ENCODE measurements at places on chromosomes 6 and 20.

DNA sequence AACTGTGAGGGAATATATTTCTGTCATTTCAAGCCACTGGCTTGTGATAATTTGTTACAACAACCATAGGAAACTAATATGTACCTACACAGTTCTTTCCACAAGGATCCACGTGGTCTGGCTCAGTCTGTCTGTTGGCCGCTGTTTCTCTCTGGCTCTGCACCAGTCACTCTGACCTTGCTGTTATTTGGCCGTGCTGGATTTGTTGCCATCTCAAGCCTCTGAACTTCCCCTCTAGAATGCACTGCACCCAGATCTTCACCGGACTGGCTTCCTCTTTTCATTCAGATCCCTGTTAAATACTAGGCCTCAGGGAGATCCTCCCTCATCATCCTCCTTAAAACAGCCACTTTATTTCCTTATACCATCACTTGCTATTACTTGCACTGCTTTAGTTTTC, 446.8 kb downstream of the TFAP2B start:
- DNase-seq = no peak

- no peak for DNase-seq
Measured at GRCh38 chr20:18748987-18749386, 64.6 kb upstream of the SCP2D1 start.

DNA sequence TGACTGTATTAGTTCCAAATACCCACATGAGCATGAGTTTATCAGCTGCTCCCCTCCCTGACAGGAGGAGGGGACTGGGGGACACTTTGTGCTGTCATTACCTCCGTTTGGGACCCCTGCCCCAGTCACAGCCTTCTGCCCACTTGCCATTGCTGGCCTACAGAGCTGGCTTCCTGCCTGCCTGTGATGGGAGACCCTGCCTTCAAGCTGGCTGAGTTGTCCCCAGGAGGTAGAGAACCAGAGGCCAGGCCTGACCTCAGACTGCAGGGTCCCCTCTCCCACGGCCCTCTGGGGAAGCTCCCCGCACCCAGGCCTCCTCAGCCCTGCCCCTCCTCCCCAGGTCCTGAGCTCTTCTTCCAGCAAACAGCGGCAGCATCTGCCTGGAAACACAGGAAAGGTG, 105.5 kb downstream of the JPH2 start:
- no peak for DNase-seq

DNA sequence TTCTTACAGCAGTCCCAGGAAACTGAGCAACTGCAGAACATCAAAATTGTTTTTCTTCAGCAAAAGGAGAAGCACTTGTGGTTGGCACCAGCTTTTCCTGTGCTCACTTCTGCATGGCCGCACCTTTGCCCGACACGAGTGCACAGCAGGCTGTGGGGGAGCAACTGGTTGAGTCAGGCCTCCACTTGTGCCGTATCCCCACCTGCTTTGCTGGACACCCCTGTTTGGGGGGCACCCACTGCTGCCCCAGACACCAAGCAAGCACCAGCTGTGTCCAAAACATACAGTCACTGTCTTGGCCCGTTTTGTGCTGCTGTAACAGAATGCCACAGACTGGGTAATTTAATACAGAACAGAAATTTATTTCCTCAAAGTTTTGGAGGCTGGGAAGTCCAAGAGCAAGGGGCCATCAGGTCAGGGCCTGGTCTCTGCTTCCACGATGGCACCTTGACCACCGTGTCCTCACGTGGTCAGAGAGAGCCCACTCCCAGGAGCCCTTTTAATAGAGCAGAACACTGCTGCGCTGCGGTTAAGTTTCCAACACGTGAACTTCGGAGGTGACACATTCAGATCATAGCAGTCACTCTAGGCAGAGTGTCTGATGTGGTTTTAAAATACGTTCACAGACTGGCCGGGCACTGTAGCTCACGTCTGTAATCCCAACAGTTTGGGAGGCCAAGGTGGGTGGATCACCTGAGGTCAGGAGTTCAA, 8.7 kb upstream of the GMEB2 start:
- DNase-seq = no peak

GRCh38 chr20:38806855-38807655, 1.6 kb downstream of the PPP1R16B start:
- no peak for DNase-seq

DNA sequence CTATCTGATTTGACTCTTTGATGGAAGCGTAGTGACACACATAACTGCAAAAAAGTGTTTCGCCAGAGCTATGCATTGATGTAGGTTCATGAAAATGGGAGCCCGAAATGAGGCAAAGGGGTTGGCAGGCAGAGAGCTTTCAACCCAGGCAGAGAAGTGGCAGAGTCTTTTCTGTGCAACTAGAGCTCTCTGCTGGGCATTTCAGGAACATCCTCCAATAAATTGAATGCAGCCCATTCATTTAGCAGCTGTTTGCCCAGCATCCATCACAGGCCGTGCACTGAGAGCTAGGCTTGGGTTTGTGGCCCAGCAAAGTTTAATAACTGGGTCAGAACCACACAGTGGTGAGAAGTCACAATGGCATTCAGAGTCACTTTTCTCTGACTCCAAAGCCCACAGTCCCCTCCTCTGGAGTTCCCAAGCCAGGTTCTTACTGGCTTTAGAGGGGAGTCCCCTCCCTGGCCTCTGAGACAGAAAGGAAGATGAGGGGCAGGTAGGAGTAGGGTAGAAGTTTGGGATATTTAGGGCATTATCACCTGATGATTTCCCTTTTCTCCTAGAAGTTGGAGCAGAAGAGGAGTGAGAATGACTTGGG, 31.8 kb upstream of the ELMO2 start:
- DNase-seq = peak; percentile 66

DNA sequence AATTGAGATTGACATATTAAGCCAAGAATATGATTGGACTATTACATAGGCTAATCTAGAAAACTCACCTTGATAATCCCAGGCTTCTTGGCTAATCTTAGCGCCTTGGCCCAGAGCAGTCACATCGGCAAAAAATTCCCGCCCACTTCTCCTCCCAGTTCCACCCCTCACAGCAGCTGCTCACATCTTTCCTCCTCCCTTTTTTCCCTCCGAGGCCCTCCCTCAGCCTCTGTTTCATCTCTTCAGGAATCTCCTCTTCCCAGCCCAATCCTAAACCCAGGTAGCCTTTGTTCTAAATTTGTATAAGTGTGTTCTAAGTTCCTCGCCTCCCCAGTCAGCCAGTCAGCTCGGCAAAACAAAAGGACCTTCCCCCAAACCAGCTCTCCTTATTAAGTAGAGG, 184.3 kb downstream of the PRKN start:
- DNase-seq = no peak

GRCh38 chr6:52254731-52255378, 10.6 kb upstream of the IL17F start:
- DNase-seq = no peak

DNA sequence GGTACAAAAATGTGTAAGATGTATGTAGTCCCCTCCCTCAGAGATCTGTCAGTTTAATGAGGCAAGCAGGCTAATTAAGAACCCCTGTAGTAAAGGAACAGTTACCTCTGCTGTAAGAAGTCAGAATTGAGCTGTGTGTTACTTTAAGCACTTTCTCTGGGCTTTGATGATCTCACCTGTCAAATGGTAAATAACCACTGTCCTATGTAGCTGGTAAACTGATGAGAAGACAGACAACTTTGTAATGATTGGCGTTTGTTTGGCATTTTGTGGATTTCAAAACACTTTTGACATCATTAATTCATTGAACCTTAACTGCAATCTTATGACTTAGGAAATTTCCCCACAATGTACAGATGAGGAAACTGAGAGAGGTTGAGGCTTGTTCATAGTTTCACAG, 55.7 kb downstream of the RALY start:
- DNase-seq = no peak

DNA sequence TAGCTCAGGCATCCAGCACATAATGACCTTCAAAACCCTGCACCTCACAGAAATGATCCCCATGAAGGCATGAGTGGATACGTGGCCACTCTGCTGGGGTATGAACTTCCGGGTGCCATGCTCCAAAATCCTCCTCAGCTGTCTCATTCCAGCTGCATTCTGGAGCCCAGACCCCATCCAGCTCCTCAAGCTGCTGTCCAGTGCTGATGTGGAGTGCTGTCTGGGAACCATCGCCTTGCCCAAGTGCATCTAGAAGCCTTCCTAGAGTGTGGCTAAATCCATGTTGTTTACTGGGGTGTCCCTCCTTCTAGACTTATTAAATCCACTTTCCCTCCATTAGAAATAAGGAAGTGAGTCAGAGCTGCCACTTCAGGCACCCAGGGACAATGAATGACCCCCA, 130.8 kb upstream of the PTPRT start:
- no peak for DNase-seq

DNA sequence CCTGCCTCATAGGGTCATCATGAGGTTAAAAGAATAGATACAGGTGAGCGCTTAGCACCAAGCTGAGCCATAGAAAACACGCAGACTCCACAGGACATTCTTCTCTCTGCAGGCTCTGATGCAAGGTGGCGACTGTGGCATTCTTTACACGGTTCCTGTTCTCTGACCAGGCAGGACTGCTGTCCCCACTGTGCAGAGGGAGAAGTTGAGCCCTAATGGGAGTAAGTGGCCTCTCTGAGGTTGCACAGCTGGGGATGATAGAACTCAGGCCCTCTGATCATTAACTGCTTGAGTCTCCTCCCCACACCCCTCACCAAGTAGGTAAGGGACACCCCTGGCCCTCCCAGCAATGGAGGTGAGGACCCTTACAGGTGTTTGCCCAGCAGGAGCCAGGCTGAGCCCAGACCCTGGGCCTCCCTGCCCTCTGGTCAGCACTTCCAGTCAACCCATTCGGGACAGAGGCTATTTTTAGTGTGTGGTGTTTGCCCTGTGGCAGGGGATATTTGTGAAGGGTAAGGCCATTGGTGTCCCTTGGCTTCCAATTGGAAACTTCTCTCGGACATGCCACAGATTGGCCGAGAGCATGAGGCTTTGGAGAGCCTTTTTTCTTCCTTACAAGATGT, 116.8 kb downstream of the VEGFA start:
- DNase-seq = no peak

GRCh38 chr6:151068761-151069312, 170.9 kb upstream of the AKAP12 start:
- DNase-seq = peak; percentile 59

- peak; percentile 77 for DNase-seq
Measured at GRCh38 chr6:19719691-19720128, 117.5 kb upstream of the ID4 start.

DNA sequence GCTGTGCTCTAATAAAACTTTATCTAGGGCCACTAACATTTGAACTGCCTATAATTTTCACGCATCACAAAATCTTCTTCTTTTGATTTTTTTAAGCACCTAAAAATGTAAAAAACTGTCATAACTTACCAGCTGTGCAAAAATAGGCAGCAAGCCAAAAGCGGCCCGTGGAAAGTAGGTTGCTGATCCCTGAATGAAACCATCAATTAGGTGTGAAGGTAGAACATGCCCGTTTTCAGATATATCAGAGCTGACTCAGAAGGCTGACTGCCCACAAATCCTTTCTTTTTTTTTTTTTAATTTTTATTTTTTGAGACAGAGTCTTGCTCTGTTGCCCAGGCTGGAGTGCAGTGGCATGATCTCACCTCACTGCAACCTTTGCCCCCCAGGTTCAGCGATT, 4.9 kb upstream of the IPCEF1 start:
- DNase-seq = no peak

DNA sequence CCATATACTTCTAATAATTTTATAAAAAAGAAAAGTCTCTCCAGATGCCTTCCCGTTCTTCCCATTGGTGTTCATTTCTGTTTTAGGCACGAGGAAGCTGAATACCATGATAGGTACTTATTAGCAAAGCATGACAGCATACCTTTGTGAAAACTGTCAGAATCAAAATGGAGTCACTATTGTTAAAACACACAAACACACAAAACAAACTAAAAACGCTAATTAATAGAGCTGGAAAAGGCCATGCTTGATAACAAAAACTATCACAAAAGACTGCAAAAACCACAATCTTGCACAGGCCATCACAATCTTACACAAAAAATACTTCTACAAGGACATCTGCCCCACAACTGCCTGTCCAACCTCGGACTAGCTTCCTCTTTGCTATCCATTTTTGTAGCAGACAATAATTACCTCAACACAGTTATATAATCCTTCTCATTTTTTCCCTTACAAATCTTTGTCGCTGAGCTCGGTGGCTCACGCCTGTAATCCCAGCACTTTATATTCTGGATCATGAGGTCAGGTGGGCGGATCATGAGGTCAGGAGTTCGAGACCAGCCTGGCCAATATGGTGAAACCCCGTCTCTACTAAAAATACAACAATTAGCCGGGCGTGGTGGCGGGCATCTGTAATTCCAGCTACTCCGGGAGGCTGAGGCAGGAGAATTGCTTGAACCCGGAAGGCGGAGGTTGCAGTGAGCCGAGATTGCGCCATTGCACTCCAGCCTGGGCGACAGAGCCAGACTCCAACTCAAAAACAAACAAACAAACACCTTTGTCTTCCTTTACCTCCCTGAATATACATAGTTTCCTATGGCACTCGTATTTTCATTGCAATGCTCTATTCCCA, 3.2 kb upstream of the ABT1 start:
- no peak for DNase-seq

GRCh38 chr6:6218759-6219085, 101.7 kb downstream of the F13A1 start:
- peak; percentile 82 for DNase-seq

DNA sequence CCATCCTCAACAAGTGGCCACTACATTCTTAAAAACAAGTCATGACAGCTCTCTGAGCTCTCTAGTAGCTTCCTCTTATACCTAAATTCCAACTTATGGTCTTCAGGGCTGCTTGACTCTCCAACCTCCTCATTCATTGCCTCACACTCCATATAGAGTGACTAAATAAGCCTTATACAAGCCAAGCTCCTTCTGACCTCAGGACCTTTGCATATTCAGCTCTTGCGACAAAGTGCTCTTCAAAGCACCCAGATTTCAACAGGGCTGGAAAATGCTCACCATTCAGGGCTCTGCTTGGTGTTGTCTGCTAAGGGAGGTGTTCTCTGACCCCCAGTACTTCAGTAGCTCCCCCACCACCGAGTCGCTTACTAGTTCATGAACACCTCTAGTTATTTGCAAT, 3.7 kb downstream of the TREML2 start:
- DNase-seq = no peak

GRCh38 chr6:46138281-46138680, 8.5 kb downstream of the ENPP4 start:
- no peak for DNase-seq

- DNase-seq = no peak
Measured at GRCh38 chr6:28719275-28719940, 193.7 kb downstream of the GPX5 start.

GRCh38 chr6:111724039-111724438, 118.4 kb upstream of the TRAF3IP2 start:
- DNase-seq = no peak
